ENCODE measurements at places on chromosomes 5 and 9.

DNA sequence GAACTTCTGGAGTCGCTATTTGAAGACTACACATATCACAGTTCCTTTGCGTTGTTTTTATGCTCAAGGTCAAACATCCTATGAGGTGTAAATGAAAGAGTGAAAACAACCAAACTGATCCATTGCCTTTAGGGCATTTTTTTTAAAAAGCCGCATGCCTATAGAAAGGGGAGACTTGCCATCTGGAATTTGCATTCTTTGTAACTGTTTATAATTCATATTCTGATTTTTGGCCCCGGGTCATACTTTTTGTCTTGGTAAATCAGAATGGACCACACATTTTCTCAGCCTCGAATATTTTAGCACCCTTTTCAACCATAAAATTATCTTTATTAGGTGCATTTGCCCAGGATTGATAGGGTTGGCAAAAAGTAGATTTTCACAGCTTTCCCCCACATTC is 188.0 kb downstream of the GOLPH3 start:
- no peak for DNase-seq

- no peak for DNase-seq
Observed at GRCh38 chr9:76713381-76713780, 50.9 kb upstream of the PCA3 start.

GRCh38 chr9:10059044-10059443 is 553.8 kb downstream of the PTPRD start:
- no peak for DNase-seq

- no peak for DNase-seq
Observed at GRCh38 chr5:14268738-14269137, 125.6 kb downstream of the TRIO start.

DNA sequence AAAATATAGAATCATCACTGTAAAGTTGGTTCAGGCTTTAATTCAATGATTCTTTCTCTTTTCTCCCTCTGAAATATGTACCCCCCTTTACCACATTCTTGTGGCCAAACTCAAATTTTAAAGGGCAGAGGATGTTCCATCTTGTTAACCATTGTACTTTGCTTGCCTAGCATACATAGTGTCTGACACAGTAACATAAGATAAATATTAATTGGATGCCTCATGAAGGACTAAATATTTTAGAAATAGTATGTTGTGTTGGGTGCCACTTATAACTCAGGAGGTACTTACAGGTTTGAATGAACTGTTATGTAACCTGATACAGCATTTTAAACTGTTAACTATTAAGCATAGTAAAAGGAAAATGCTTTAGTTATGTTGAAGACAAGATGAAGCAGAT is 71.5 kb downstream of the NIPBL start:
- DNase-seq, result no peak

GRCh38 chr9:127897193-127897692 is 2.2 kb downstream of the ST6GALNAC6 start:
- no peak for DNase-seq

- DNase-seq, result peak; percentile 7
Observed at GRCh38 chr9:69502671-69503301, 169.4 kb downstream of the APBA1 start.

DNA sequence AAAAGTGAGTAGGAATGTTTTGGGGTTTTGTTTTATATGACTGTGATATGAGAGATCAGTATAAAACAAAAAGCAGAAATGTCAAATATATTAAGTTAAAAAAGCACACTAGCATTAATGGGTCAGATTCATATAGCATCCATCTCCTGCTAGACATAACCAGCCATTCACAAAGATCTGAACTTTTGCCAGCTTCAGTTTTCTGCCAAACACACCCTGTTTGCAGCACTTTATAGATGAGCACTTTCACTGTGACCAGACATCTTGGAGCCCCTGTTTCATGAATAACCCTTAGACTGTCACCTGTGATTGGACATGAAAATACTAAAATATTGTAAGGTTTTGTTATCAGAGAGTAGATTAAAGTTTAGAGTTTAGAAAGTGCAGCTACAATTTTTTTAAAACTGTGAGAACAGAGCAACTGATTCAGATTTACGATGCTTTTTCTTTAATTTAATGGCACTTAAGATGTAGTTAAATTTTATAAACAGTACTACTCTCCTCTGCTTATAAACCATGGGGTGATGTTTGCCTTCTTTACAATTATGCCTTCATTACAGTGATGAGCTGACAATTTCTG is 142.6 kb downstream of the KCTD16 start:
- no peak for DNase-seq

DNA sequence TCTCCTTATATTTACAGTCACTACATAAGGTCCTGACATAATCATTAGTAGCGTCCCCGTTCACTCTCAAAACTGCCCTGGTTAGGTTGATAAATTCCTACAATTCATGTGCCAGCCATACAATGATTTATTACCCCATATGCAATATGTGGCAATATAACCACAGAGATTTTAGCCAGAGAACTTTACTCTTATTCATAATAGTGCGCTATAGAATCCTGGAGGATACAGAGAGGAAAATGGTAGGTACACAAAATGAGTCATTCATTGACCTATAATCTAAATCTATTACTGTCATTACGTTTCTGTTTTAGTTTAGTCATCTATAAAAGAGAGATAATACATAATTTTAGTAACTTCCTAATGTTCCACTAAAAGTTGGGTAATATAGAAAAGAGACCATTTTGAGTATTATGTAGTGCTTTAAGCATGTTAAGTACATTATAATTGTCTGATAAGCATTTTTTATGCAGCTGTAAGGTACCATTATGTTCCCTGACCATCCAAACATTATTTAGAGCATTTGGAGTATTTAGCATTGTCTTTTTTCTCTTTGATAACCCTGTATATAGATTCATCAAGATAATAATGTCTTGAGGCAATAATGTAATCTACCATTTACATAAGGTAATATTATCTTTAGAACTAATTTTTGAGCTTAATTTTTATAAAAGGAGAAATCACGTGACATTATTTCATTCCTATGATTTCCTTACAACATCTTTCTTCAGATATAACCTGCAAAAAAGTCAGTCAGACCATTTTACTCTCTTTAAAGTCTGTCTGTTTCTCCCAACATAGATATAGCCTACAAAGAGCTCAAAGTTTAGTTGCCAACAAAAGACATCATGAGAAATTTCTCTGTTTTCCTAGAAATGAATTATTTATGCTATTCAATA is 655.5 kb upstream of the ZNF608 start:
- DNase-seq, result no peak

DNA sequence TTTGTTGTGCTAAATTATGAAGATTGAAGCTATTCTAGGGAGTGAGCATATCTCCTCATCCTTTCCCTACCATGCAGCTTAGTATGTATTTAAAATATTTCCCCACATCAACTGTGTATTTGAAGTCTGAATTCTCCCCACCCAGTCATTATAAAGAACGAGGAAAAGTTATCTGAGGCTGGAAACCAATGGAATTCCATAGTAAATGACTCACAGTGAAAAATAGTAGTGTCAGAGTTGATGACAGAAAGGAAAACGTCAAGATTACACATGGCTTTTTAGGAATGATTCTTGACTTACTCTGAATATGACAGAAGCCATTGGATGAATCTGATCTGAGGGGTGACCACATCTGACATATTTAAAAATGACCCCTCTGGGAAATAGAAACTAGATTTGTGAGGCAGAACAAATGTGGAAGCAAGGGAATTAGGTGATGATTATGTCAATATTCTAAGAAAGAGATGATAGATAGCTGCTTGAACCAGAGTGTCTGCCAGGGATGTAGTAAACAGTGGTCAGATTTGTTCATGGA is 1768.9 kb upstream of the CDH9 start:
- DNase-seq, result no peak

DNA sequence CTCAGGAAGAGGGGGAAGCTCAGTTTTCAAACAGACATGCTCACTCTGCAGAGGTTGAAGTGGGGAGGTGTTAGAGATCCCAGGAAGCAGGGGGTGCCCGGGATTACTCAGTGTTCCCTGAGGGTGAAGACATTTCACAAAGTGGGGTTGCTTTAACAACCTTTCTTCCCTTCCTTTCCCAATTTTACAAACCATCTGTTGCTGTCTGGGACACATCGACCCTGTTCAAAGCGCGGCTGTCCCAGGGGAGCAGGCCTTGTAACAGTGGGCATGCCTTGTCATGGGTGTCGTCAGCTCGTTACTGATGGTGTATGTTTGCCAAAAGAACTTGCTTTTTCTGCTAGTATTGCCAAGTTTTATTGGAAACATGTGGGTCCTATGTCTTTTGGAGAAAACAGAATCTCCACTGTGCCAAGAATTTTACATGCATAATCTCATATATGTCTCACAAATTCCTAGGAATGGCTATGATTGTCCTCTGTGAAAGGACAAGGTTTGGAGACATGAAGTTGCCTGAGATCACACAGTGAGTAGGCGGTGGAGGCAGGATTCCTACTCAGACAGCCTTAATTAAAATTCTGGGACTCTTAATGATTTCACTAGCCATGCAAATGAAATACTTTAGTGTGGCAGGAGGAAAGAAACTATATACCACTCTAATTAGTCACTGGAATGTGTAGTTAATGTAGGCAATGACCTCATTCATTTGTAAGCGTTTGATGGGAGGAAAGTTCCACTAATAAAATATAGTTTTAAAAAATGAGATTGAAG is 198.9 kb downstream of the NXNL2 start:
- no peak for DNase-seq

GRCh38 chr9:20394969-20395368 is 227.3 kb downstream of the MLLT3 start:
- no peak for DNase-seq

- DNase-seq, result no peak
Observed at GRCh38 chr5:141585594-141585993, 33.2 kb downstream of the DIAPH1 start.

DNA sequence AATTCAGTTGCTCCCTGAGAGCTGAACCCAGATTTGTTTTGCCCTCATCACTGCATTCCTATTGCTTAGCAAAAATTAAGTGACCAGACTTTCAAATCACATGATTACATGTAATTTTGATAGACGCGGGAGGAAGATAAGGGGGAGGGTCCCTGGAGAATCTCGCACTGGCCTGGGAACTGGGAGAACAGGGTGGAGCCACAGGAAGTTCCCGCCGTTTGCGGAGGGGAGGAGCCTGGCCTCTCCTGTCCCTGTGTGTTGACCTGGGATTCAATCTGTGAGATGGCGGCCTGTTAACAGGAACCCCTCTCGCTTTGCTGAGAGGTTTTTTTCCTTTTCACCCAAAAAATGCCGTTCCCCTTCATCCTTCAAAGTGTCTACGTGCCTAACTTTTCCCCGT is 142.9 kb upstream of the OR13F1 start:
- DNase-seq, result no peak

DNA sequence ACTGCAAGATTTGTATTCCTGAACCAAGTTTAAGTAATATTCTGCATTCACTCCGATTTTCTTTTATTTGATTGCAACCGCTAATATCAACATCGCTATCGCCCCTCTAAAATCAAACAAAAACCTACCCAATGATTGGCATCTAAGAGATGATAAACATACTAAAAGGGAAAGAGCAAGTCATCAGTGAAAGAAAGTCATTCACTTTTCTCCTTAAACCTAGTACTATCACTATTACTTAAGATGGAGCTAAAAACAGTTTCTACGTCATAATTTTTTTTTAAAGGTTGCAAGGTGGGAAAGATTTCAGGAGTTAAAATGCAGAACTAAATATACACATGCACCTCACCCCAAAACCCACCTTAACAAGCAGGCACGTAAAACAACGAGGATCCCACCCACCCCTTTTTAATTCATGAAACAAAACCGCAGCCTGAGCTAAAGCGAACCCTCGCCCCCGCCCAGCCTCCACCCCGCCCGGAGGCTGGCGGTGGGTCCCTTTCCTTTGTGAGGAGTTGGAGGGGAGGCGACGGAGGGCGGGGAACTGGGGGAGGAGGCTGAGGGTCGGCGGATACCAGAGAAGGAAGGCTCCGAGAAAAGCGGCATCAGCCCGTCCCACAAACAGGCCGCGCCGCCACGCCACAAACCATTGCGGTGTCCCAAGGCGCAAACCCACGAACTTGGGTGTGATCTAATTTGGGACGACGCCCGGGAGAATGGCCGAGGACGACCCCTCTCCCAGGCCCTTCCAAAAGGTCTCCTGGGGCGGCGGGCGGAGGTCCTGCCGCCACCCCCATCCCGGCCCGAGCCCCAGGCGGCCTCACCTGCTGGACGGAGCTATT is 861 bp downstream of the UBQLN1 start:
- DNase-seq, result peak; percentile 59

- DNase-seq, result no peak
Observed at GRCh38 chr5:108983461-108984092, 235.9 kb downstream of the FER start.

- no peak for DNase-seq
Observed at GRCh38 chr5:7325975-7326913, 69.7 kb upstream of the ADCY2 start.

DNA sequence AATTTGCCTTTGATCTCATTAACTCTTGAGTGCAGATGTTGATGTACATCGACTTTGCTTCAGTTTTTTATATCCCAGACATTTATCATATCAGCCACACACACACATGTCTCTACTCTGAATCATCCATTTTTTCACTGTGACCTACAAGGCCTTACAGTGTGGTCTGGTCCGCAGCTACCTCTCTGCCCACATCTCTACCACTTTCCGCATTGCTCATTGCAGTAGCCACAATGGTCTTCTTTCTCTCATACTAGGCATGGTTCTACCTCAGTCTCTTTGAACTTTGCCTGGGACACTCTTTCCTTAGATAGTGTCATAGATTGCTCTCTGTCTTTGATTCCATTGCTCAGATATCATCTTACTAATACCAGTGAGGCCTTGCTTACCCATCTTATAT is 87.9 kb upstream of the FSD1L start:
- no peak for DNase-seq

DNA sequence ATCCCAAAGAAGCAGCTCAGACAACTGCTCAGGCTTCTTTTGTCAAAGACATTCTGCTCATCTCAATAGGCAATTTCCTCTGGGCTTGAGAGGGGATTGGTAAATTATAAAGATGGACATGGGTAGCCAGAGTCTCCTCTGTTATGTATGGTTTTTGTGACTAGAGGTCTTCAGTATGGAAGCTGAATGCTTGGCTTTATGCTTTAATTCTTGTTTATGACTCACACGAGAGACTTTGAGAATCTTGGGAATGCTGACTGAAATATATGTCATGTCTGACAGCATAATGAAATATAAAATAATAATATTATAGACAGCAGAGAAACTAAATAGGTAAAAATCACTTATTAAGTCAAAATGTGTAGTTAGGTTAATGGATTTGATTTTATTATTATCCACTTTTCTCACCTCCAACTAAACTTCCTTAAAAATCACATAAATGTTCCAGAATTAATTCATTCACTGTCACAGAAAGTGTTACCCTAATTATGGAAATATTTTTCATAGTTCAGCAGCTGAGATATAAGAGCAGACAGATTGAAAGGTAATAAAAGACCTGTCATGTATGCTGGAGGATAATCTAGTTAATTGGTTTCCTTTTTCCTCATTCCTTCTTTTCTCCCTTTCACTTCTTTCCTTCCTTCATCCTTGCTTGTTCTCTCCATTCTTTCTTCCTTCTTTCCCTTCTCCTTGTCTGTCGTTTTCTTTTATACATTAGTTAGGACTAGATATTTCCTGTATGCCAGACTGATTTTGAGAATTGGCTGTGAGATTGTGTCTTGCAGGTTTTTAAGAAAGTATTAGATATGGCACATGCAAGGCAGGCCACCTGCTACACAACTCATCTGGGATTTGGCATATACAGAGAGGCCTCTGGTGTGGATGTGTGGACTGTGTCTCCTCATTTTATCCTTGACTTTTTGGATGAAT is 1866.1 kb upstream of the NUDT12 start:
- DNase-seq, result no peak

Measured in CD4-positive, alpha-beta T cell treated with Interleukin-15 for 4 hours (primary cell).